Uterus (tissue), 4 donors: ENCODE measurements at places on chromosomes 5 and 9.

- DNase-seq = no peak
Measured at GRCh38 chr9:8254541-8254940, 455.0 kb upstream of the DMAC1 start.

DNA sequence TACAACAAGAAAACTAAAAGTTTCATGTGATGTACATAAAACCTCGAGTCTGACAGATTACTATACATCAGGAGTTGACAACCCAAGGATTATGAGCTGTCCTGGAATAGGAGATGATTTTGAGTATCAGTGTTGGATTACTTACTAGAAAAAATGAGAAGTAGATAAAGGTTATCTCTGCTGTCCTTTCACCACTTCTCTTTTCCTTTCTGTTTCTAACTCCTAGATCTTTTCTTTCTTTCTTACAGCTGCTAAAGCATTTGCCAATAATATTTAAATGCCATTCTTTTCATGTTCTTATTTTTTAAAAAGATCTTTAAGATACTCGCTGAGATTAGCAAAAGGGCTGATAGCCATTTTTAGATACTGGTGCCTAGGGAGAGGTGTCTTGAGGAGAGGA lies 14.8 kb downstream of the RBM27 start:
- no peak for DNase-seq

DNA sequence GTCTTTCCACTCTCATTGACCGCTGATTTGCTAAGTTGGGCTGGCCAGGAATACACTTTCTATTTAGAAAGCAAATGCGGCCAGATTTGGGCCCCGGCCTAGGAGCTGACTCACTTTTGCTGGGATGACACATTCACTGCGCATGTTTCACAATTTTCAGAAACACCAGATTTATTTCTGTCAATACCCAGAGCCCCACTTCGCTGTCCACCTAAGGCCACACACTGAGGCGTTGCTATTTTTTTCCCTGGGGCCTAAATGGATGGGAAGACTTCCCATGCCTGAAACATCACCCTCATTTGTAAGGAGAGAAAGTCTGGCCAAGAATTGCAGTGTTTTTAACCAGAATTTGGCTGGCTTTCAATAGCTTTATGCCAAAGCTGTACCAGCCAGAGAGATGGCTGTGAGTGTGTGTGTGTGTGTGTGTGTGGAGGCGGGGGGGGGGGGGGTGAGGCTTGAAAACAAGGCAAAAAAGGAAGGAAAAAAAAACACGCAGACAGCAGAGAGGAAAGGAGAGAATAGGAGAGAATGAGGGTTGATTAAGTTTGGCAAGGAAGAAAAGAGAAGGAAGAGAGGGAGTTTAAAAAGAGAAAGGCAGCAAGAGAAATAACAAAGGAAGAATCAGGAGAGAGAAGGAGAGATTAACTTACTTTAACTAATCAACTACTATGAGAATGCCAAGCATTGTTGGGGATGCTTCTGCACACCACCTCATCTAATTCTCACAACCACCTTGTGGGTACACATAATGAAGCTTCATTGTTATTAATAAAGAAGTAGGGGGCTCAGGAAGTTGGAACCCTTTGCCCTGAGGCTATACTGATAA lies 261.4 kb upstream of the KLF4 start:
- peak; percentile 90 for DNase-seq

DNA sequence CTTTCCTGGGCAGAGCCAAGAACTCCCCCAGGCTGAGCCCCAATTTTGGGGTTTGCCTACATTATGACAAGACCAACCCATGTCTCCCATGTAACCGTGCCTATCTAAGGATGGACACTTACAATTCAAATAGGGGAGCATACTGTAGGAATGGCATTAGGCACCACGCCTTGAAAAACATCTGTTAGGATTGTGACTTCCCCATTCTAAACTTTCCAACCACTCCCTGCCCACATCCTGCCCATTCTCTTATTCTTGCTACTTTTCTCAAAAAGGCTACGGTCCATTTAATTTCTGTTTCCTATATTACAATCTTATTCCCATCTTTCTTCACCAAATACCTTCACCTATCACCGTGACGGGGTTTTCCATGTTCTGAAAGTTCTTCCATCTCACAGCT lies 99.2 kb downstream of the LPAR1 start:
- DNase-seq = no peak

GRCh38 chr5:118692811-118693342 lies 295.5 kb downstream of the DTWD2 start:
- DNase-seq = no peak

GRCh38 chr9:104963076-104963475 lies 35.1 kb upstream of the ABCA1 start:
- no peak for DNase-seq

GRCh38 chr5:135126688-135127438 lies 92.8 kb upstream of the PITX1 start:
- DNase-seq = no peak

DNA sequence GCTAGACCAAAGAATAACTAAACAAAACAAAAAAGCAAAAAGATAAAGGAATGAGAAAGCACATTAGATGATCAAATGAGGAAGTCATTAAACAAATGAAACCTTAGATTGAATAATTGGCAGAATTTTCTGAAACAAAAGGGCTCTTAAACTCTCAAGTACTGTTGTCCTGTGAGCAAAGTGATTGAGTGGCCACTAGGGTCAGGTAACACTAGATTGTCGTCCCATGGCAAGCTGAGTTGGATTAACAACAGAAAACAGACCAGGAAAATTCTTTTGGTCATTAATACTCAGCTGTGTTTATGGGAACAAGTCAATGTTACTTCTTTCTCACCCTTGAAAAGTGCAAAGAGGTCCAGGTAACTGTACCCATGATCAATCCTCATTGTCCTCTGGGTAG lies 81.6 kb upstream of the MRPS30 start:
- no peak for DNase-seq

GRCh38 chr5:32363030-32363429 lies 50.3 kb upstream of the MTMR12 start:
- DNase-seq = no peak

GRCh38 chr5:42836070-42836769 lies 24.5 kb upstream of the SELENOP start:
- DNase-seq = no peak

- DNase-seq = no peak
Measured at GRCh38 chr9:85041466-85042137, 372.1 kb downstream of the NTRK2 start.

DNA sequence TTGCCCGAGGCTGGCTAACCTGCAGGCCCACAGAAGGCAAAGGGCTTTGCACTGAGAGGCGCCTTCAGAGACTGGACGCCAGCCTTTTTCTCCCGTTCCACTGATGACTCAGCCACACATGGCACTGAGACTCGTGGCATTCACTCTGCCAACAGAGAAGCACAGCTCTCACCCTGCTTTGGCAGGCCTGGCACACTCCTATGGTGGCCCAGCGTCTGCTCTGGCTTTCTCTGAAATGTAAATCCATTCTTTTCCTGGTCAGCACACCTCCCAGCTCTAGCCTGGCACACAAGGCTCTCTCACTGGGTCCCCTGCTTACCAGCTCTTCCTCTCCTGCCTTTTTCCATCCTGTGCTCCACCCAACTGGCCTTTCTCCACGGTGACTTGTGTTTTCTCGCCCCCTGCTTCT lies 5.9 kb upstream of the MELK start:
- no peak for DNase-seq

GRCh38 chr5:29935371-29935770 lies 1258.1 kb upstream of the CDH6 start:
- no peak for DNase-seq

GRCh38 chr5:81859624-81860023 lies 108.7 kb upstream of the SSBP2 start:
- DNase-seq = no peak

GRCh38 chr5:97131139-97131710 lies 11.2 kb downstream of the LIX1 start:
- DNase-seq = no peak

DNA sequence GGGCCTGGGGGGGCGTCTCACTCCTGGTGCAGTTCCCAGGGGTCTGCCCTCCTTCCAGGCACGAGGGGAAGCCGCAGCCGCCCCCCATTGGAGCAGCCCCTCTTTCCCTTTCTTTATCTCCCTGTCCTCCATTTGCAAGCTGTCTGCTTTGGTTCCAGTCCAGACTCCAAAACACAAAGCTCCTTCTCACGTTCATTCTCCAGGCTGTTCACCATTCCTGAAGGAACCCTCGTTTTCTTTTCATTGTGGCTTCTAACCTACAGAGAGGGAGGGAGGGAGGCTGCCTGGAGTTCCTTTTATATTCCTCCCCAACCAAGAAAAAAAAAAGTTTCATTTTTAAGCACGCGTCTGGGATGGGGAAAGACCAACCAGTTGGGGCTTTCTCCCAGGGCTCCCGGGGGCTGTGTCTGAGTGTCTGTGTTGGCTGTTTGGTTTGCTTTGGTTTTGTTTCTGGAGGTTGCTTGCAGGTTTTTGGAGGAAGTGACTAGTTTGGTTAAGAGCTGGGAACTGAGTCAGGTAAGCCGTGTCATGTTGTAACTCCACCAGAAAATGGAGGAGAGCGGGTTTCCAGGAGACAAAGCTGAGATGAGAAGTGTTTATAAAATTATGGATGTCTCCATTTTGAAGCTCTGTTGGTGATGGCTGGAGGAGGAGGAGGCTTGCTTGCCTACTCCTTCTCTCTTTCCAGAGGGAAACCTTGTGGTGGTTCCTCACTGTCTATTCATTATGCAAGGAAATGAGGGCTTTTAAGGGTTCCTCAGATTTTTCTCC lies 1.6 kb downstream of the ZNF462 start:
- peak; percentile 27 for DNase-seq

DNA sequence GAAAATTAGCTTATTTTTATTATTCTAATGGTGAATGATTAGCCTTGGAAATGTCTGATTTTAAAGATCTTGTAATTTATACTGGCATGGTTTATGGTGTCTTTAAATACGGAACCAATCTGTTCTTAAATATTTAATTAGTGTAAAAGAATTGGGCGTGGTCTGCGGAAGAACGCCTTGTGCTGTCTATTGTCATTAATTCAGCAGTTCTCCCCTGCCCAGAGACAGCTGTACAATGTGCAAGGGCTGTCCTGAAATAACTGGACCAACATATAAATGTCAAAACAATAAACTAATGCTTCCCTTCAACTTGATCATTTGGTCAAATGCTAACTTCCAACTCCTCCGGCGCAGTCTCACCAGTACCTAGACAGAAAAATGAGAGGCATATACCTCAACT lies 124.3 kb downstream of the CCDC192 start:
- DNase-seq = no peak

GRCh38 chr5:97425511-97425910 lies 242.5 kb upstream of the RIOK2 start:
- DNase-seq = no peak

GRCh38 chr5:6080930-6081726 lies 297.2 kb downstream of the MED10 start:
- no peak for DNase-seq

DNA sequence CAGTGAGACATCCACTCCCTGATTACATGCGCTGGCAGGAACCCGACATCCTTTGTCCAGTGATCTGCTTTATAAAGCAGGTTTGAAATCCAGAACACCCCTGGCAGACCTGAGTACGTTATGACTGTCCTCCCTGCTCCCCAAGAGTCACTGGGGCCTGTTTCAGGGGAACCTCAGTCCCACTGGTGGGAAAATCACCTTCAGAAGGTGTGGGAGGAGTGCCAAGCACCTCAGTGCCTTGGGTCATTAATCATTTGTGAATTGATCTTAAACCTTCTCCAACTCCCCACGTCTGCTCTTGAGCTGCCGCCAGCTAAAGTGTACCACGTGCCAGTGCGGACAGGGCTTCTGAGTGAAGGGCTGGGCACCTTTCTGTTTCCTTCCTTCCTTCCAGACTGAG lies 16.2 kb downstream of the SLC6A3 start:
- no peak for DNase-seq

GRCh38 chr5:89123581-89123980 lies 240.6 kb upstream of the MEF2C start:
- DNase-seq = no peak

DNA sequence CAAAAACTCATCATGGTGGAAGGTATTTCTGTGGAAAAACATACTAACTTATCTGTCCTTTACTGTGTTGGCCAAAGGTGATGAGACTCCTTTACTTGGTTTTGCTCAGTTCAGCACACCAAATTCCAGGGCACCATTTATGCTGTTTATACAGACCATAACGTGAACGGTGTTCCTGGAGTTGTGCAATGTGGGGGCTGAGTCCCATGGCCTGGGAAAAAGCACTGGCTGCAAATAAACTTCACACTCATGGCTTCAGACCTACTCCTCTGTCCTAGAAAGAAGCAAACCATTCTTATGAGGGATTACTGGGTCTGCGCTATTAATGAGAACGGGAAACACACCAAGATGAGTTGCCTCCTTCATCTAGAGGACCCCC lies 10.4 kb downstream of the FREM1 start:
- peak; percentile 61 for DNase-seq

GRCh38 chr9:135484460-135485277 lies 5.1 kb downstream of the PPP1R26 start:
- DNase-seq = no peak

GRCh38 chr9:79655551-79655950 lies 83.8 kb downstream of the TLE4 start:
- DNase-seq = no peak

- DNase-seq = no peak
Measured at GRCh38 chr5:143006501-143006900, 236.3 kb downstream of the ARHGAP26 start.

DNA sequence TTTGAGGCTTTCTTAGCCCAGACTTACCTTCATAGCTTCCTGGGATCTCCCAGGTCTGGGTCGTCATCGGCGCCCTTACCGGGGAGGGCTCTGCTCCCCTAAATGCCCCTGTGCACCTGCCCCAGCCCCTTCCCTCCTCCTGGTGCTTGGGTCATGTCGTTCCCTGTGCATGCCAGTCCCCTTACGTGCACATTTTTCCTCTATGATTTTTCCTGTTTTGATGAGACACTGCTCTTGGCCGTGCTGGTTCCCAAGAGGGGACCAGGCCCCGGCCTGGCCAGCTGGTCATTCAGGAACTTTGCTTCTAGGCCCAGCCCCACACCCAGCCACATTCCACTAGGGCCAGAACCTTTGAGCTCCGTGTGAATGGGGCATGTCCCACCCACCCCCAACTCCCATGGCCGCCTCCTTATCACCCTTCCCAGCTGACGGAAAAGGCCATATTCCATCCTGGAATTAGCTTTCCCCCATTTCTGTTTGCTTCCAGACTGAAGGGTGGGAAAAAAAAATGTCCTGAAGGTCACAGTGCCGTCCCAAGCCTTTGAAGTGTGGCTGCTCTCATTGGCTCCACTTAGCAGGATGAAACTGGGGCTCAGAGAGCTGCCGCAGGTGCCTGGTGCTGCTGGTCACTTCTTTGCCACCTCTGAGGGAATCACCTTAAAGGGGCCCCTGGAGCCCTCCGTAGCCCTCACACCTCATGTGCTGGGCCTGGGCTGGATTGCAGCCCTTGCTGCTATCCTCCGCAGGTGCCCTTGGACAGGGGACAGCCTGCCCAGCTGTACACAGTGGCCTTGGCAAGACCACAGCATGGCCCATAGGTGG lies 25.1 kb downstream of the ERGIC1 start:
- peak; percentile 80 for DNase-seq

GRCh38 chr9:15553528-15553898 lies 670 bp downstream of the CCDC171 start:
- DNase-seq = no peak

DNA sequence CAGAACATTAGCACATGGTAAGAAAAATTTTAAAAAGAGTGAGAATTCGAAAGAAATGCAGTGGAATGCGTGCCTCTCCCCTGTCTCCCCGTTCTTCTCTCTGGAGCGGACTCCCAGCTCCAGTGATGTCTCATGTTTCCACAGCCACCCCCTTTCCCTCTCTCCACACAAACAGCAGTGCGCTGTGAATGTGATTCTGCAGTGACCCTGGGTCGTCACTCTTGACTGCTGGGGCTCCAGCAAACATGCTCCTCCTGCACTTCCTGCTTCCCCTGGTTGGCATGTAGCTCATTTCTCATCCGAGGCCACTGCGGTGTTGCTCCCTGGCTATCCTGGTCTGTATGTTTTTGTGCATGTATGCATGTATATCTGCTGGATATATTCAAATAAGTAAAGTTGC lies 13.3 kb downstream of the PHF2 start:
- no peak for DNase-seq
